Stimulated activated CD4-positive, alpha-beta T cell treated with anti-CD3 and anti-CD28 coated beads, Interleukin-1b, Interleukin-23, amount 100 ng/mL, for 48 hours (primary cell): ENCODE measurements at places on chromosomes 3 and 15.

DNA sequence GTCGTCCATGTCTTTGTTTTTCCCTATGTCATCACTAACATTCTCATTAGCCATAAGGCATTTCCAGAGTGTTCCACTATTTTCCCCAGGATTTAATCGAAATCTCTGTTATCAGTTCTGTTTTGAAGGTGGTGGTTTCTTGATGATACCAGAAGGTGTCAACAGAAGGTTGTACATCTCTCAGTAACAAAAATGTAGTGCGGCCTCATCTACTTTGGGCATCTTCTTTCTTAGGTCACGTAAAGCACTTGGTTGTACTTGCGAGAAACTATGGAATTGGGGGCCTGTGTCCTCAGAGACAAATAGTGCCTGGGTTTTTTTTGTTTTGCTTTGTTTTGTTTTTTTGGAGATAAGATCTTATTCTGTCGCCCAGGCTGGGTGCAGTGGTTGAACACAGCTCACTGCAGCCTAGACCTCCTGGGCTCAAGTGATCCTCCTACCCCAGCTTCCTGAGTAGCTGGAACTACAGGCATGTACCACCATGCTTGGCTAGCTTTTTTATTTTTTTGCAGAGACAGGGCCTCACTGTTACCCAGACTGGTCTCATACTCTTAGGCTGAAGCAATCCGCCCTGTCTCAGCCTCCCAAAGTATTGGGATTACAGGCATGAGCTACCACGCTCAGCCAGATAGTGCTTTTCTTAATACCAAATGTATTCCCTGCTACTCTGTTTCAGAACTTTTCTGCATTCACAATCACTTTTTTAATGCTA, 61.2 kb upstream of the FURIN start:
- DNase-seq: no peak

DNA sequence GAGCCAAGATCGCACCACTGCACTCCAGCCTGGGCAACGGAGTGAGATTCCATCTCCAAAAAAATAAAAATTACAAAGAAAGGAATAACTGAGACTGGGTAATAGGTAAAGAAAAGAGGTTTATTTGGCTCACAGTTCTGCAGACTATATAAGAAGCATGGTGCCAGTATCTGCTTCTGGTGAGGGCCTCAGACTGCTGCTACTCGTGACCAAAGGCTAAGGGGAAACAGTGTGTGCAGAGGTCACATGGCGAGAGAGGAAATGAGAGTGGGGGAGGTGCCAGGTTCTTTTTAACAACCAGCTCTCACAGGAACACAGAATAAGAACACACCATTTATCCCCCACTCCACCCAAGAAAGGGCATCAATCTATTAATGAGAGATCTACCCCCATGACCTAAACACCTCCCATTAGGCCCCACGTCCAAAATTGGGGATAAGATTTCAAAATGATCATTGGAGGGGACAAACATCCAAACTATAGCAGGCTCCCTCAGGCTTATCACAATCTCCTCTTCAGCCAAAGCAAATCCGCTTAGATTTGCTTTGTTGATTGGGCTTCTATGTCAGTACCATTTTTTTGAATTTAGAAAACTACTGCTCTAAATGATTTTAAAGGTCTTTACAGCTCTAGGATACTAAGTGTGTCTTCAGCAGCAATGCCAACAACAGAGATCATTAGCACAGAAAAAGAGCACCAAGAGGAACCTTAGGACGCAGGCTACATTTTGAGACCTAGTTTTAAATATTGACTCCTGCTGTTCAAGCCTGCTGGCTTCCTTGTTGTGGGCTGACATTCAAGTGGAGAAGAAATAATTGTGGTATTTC, 84.2 kb upstream of the TBL1XR1 start:
- DNase-seq: no peak

DNA sequence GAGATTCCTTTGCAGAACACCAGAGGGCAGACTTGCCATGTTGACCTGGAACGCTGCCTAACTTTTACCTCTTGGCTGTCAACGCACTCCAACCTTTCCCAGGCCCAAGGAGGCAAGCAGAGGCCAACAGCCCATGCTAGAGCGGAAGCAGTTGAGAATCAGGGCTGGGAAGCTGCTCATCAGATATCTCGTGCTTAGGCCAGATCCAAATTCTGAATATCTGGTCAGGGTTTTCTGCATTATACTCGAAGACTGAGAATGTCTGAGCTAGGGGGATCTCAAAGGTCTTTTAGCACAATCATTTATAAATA, 2.5 kb downstream of the XIRP1 start:
- DNase-seq: peak; percentile 45

- DNase-seq: no peak
These were observed 103.6 kb upstream of the BFSP2 start for GRCh38 chr3:133295944-133296917.

DNA sequence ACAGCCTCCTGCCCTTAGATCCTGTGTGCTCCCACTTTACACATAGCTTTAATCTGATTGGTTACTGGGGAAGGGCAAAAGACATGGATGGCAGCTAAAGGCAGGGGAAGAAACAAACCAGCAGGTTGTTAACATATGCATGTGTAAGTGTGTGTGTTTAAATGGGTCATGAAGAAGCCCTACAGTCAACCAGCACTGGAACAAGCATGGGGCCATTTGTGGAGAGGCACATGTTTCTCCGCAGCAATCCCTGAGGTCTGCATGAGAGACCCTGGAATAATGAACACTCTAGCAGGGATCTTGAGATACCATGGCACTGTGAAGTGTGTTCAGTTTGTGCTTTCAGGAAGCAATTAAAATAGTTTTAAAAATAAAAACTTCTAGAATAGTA, 6.0 kb downstream of the KLF13 start:
- DNase-seq: no peak

DNA sequence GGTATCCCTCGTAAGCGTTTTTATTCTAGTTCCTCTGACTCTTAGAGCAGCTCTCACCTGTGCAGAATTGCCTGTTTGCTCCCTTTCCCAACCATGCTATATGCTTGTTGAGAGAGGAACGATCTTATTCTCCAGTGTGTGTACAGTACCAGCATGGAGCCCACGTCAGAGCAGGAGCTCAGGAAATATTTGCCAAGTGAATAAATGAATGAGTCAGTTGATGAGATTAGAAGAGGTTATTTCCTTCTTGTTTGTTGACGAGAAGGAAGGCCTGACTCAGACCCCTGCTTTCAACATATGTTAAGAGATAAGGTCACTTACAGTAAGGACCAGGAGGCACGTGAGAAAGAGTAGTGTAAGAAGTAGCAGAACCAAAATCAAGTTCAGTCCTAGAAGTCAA, 106.3 kb upstream of the ABHD17C start:
- DNase-seq: no peak

DNA sequence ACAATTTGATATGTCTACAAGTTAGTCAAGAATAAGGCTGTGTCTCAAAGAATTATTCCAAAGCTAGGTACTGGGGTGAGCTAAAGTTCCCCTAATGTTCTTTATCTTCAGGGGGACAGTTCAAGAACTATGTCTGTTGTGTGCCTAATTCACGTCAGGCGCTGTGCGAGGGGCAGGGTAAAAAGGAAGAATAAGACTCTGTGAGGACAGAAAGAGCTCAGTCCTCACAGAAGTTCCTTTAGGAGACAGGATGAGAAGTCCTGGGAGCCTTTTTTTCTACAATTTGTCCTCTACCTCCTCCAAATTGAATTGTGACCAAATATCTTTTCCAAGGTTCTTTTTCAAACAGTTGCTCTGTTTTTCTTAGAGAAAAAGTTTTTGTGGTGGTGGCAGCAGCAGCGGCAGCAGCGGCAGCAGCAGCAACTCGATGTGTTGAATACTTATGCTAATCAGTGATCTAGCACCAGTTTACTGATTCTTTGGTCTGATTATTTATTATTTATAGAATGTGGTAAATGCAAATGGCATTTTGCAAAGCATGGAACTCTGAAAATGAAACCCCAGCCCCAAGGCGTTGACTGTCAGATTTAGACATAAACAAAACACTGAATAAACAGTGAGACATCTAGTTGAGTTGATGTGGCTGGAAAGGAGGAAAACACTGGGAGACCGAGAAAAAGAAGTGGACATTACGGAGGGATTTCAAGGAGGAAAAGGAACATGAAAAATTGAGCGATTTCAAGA, 88.6 kb downstream of the GTPBP8 start:
- no peak for DNase-seq

DNA sequence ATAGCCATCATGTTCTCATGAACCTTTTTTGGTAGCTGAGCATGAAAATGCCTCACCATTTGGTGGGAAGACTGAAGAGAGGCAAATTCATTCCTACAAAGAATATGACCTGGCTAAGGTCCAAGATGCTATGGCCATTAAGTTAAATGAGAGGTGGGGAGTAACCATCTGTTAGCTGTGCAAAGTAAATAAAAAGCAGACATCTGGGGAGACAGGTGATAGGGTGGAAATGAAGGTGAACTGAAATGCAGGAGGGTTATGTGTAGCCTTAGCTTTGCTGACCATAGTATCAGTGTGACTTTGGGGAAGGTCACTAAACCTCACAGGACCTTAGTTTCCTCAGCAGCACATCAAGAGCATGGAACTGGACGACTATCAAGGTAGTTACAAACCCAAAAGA, 111.0 kb upstream of the STRIT1 start:
- no peak for DNase-seq

DNA sequence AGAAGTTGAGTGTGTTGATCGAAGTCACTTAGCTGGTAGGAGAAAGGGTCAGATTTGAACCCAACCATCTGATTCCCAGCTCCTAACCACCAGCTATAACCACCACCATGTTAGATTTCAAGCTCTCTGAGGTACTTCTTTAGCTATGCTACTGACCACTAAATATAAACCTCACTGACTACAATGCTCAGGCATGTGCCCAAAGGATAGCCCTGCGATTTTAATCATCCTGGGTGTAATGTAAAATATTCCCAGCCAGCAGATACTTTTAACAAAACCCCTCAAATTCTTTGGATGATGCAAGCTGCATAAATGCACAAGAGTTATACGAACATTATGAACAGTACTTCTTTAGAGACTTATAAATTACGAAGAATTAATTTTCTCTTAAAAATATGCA, 115.2 kb upstream of the TSC22D2 start:
- DNase-seq: no peak

DNA sequence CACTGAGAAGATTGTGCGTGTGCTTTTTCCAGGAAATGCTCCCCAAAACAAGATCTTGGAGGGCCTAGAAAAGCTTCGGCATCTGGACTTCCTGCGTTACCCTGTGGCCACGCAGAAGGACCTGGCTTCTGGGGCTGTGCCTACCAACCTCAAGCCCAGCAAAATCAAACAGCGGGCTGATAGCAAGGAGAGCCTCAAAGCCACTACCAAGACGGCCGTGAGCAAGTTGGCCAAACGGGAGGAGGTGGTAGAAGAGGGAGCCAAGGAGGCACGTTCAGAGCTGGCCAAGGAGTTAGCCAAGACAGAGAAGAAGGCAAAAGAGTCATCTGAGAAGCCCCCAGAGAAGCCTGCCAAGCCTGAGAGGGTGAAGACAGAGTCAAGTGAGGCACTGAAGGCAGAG, 4.8 kb downstream of the MAP1A start:
- DNase-seq: no peak

GRCh38 chr15:81106560-81106959, 27.5 kb upstream of the CFAP161 start:
- peak; percentile 25 for DNase-seq

DNA sequence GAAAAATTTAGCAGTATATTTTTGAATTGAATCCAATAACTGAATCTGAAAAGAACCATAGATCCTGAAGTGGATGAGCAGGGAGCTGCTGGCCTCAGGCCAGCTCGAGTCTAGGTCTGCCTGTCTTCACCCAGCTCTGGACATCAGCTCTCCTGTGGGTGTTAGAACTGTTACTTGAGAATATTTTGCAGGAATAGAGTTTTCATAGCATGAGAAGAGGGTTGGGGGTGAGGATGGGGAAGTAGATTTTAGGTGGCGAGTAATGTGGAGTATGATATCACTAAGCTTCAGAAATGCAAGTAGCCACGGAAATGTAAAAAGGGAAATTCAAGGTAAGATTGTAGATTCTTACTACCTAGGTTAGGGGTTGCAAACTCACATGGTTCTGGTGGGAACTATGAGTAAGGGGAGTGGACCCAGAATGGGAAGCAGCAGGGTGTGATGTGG, 6.2 kb downstream of the RAB8B start:
- DNase-seq: no peak

- no peak for DNase-seq
These were observed 49.9 kb downstream of the CASR start for GRCh38 chr3:122233101-122233952.

DNA sequence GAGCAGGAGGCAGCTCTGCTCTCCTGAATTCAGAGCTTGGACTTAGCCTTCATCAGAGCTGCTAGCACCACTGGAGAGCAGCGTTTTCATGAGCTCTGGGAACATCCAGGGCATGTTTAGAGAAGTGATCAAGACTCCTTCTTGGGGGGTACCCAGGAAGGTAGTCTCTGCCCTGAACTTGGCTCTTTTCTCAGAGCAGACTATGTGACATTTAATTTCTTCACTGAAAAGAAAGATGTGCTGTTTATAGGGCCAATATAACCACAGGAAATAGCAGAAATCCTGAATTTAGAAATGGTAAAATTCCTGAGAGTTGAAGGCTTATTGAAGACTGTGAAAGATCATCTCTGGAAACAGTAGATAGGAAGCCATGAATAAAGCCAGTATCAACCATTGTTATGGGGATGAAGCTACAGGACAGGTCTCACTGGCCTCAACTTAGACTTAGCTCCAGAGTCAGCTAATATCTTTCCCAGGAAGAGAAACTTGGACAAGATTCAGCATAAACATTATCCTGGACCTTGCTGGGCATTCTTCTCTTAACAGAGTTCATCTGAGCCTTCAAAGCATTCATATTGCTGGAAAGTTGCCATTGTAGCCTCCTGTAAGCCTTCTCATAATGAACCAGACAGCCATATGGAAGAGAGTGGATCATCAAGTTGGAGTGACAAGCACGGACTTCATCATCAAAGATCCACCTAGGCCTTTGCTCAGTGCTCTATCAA, 386.6 kb upstream of the THBS1 start:
- DNase-seq: no peak

- DNase-seq: no peak
These were observed 92.8 kb downstream of the ZBBX start for GRCh38 chr3:167287308-167287707.

DNA sequence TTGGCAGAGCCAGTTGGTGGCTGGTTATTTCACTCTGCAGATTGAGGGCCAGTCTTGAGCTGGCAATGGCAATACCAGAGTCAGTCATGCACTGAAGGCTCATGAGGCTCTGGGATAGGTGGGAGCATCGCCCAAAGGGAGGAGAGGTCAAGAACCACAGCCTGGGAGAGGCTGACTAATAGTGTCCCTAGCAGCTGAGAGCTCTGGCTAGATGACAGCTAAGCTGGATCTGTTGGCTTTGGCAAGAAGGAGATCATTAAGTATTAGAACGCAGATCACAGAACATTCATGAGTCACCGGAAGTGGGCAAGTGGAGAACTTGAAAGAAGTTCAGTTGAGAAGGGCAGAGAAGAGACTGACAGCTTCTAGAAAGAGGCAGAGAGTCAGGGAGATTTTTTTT, 521.1 kb downstream of the NR2F2 start:
- no peak for DNase-seq
